ENCODE measurements at places on chromosomes 1 and 21. TPM values are rescaled to one million over a fixed set of nuclear protein-coding genes. Genes with fewer than 3 reads are reported as not detected.

Gene LPAR3
- total RNA-seq, result not detected

Gene AXDND1
- not detected for total RNA-seq

GRCh38 chr1:5273280-5274003 is 619.0 kb downstream of the AJAP1 start:
- DNase-seq, result no peak

- DNase-seq, result no peak
These were observed 286.1 kb downstream of the LRRC40 start for GRCh38 chr1:69919129-69919921.

GRCh38 chr1:22284906-22285548 is 142.1 kb upstream of the WNT4 start:
- no peak for DNase-seq

GRCh38 chr1:67097305-67097704 is 37.5 kb downstream of the C1orf141 start:
- DNase-seq, result no peak

GRCh38 chr1:175720023-175720422 is 23.4 kb downstream of the TNR start:
- no peak for DNase-seq

DNA sequence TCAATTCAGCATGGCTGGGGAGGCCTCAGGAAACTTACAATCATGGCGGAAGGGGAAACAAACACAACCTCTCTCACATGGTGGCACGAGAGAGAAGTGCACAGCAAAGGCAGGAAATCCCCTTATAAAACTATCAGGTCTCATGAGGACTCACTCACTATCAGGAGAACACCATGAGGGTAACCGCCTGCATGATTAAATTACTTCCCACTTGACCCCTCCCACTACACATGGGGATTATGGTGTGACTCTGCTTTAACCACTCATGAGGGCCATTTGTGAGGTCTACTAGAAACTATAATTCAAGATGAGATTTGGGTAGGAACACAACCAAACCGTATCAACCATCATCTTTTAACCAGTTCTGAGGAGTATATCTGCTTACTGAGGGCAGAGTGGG is 387.4 kb upstream of the NFIA start:
- no peak for DNase-seq

DNA sequence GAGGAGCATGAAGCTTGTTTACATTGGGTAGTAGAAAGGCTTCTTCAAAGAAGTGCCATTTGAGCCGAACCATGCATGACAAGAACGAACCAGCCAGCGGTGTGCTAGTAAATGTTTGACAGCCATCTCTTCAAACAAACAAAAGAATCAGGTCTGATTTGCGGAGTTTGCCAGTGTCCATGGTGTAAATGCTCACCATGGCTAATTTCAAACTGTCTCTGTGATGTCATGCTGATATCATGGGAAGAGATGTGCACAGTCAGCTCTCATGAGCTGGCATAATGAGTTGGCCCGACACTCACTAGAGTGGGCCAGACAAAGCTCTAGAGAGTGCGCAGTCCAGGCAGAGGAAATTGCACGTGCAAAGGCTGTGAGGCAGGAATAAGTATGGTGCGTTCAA is 101.1 kb downstream of the KAZN start:
- DNase-seq, result no peak

- DNase-seq, result no peak
These were observed 5.1 kb downstream of the LMO4 start for GRCh38 chr1:87333692-87334347.
